ENCODE measurements at places on chromosomes 11 and 22.

- no peak for DNase-seq
Measured at GRCh38 chr11:120153221-120153620, 15.3 kb upstream of the TRIM29 start.

DNA sequence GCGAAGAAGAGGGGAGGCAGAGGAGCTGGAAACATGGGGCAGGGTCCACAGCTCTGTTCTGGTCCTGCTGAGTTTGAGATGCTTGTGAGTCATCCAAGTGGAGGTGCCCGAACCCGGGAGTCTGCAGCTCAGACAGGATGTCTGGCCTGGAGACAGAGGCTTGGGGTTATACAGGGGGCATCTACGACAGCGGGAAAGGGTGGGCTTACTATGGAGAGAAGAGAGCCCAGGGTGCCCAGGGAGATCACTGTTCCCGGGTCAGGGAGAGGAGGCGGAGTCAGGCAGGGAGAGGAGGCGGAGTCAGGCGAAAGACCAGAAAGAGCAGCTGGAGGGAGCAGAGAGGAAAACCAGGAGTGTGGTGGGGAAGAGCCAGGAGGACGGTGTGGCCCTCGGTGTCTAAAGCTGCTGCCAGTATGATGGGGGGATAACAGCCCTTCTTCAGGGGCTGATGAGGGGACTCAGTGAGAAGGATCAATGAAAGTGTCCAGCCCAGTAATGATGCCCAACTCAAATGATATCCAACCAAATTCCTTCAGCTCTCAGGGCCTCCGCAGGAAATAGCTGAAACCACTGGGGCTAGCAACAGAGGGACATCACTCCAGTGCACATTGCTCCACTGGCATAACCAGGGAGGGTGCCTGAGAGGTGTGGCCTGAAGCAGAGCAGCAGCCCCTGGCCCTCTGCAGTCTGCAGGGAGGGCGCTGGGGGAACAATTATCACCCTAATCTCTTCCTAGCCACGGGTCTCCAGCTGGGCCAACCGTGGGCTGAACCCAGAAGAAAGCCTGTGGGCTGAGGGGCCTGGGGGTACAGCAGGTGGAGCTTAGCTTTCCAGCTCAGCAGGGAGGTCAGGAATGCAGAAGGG is 2.6 kb upstream of the LTBP3 start:
- DNase-seq = peak; percentile 66

DNA sequence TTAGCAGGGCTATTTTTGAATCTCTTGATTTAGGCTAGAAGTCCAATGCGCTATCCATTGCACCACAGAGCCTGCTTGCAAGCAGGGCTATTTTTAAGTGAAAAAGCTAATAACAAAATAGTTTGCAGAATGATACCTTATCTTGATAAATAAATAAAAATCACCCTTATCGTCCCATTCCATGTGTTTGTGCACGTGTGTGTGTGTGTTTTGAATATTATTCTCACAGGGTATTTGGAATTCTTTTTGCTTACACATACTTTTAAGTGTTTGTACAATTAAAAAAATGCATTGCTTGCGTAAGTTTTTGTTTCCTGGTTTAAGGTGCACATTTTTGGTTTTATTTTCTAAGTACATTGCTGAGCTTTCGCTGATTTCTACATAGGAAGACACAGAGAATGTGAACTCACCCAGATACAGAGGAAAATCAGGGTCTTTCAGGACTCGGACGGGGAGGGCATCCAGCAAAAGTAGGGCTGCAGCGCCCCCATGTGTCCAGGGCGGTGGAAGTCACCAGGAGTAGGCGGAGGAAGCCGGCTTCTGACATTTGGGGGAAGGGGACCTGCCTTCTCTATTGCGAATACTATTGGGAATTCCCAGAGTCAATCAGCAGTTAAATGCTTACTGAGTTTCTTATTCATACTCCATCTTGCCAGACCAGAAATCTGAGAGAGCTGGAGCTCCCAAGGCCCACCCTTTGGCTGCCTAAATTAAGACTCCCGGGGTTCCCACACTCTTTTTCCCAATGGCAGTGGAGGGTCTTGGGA is 27.3 kb downstream of the SLC1A2 start:
- peak; percentile 83 for DNase-seq

DNA sequence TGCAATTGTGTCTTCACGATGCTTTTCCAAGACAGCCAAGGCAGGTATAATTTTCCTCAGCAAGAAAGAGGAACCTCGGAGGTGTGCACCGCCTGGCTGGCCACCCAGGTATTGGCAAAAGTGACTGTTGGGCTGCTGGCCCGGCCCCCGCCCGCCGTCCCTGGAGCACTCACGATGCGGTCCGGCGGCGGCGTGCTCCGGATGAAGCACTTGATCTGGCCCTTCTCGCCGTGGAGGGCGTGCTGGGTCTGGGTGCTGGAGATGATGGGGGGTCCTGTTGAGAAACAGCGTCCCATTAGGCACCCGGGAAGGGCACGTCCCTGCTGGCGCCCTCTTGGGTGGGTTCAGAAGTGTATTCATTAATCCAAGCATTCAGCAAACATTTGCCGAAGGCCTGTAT is 84.8 kb downstream of the ST3GAL4 start:
- DNase-seq = no peak

GRCh38 chr11:115193914-115194801 is 310.1 kb downstream of the CADM1 start:
- DNase-seq = no peak

GRCh38 chr22:28139516-28139915 is 220.5 kb upstream of the PITPNB start:
- DNase-seq = no peak

- no peak for DNase-seq
Measured at GRCh38 chr22:24463071-24463760, 31.9 kb upstream of the UPB1 start.

DNA sequence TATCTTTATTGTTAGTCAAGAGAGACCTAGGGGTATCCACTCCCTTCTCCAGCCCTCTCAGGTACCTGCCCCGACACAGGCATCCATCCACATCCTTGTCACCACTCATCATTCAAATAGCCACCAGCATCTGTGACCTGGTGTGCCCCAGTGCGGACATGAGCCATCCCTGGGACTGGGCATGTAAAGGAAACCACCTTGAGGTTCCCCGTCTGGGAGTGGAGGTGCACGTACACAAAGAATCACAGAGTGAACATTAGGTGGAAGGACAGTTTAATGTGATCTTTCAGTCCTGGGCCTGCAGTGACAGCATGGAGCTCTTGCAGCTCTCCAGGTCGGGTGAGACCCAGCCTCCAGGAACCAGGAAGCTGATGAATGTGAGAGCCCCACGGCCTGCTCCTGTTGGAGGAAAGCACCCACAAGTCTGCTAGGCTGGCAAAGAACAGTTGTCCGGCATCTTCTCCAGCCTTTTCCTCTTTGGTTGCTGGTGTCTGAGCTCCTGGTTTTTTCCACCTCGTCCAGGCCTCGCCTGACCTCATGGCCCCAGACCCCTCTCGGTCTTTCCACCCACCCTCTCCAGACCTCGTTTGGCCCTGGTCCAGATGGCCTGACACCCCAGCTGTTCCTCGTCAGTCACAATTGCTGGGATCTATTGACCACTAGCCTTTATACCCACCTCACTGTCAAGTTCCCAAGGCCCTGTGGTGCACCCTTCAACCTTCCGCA is 16.5 kb downstream of the PSMD13 start:
- DNase-seq = no peak

DNA sequence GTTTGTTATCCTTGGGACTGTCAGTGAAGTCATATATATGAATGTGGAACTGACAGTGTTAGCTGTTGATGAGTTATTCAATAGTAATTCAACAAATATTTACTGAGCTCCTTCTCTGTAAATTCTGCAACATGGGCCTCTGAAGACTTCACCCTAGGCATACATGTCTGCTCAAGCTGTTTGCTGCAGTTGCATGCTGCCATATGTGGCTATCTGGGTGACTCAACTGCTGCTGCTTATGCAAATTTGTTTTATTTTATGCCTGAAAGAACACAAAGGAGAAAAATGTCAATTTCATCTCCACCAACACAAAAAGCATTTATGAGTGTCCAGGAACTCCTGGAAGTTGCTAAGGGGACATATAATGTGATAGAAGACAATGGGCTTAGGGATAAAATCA is 417.6 kb downstream of the AASDHPPT start:
- no peak for DNase-seq

DNA sequence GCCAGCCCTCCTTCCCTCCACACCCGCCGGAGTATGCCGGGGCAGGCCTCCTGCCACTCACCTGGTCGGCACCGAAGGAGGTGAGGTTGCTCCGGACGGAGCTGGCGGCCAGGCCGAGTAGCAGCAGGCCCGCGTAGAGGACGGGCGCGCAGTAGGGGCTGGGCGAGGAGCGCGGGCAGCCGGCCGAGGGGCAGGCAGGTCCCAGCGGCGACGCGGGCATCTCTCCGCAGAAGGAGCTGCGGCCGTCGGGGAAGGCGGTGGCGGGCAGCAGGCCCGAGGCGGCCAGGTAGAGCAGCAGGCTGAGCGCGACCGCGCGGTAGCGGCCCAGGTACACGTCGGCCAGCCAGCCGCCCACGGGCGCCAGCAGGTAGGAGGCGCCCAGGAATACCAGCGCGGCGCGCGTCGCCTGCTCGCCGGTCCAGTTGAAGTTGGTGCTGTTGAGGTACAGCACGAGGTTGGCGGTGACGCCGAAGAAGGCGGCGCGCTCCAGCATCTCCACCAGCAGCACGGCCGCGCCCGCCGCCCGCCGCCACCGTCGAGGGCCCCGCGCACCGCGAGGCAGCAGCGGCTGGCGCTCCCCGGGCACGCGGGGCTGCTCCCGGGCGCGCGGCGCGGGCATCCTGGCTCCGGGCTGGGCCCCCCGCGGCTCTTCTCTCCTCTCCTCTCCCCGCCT is 907 bp downstream of the SLC15A3 start:
- no peak for DNase-seq

DNA sequence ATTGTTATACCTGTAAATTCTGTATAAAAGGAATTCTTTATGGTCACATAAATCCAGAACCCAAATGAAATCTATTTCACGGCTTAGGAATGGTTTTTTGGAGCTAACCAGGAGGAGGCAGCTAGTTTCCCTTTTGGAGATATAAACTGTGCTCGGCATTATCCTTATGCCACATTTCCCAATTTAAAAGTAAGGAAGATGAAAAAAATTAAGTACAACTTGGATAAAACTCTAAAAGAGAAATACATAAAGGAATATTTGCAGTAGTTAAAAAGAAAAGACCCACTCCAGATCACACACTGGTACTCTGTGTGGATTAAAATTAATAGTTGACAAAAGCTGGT is 17.7 kb downstream of the DLAT start:
- no peak for DNase-seq
